ENCODE measurements at places on chromosomes 6 and 20. TPM values are rescaled to one million over a fixed set of nuclear protein-coding genes. Genes with fewer than 3 reads are reported as not detected.

FRK gene
- total RNA-seq: 5.1 TPM

SLC24A3 gene
- total RNA-seq: not detected

HEY2 gene
- total RNA-seq: 3.2 TPM

ZSCAN23 gene
- total RNA-seq: 1.2 TPM

F13A1 gene
- not detected for total RNA-seq

FOXF2 gene
- 14.1 TPM for total RNA-seq

PSORS1C1 gene
- 1.8 TPM for total RNA-seq

- DNase-seq: no peak
Measured at GRCh38 chr6:16124198-16125180, 4.4 kb upstream of the MYLIP start.

DNA sequence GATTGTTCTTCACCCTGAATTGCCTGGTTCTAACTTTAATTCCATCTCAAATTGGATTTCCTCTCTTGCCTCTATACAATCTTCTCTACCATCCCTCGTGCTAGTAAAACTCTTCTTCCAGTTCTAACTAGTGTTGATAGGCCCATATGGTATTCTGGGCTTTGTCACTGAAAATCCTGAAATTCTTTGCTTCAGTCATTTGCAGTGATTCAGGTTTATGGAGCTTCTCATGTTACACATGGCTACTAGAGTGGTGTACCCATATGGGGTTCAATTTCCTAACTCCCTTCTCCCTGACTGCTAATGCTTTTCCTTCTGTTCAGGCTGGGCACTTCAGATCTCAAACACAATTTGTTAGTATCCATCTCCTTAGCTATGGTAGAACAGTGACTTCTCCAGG, 956.6 kb downstream of the KIF16B start:
- no peak for DNase-seq

- no peak for DNase-seq
Measured at GRCh38 chr6:142485256-142485655, 183.4 kb downstream of the ADGRG6 start.

DNA sequence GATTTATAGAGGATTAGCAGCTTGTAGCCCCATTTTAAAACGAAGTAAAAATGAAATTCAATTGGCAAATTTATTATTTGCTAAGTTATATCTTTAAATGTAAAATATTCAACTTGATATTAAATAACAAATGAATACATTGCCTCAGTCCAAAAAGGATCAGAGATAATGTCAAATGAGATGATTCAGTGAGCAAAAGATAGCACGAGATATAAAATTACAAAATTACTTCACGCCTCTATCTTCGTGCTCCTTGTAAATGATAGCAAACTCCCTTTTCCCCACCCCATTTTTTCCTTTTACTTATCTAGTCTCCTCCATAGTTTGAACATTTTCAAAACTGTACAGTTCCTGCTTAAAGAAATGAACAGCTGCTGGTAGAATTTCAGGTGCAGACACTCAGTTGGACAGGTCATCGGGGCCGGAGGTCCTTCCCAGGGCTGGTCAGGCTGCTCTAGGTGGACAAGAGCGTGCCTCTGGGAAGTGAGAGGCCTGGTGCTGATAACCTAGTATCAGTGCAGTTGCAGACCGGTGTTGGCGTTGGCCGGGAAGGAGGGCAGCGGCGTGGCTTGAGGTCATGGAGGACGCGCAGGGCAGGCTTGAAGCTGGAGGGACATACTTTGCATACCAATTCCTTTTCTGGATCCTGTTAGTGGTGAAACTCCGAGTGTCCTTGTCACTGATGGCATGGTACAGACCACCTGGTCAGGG, 83.9 kb downstream of the CDC5L start:
- no peak for DNase-seq

GRCh38 chr6:20900389-20901160, 366.3 kb downstream of the CDKAL1 start:
- no peak for DNase-seq

GRCh38 chr6:38166411-38167240, 347.1 kb downstream of the ZFAND3 start:
- no peak for DNase-seq

- no peak for DNase-seq
Measured at GRCh38 chr6:70131528-70131927, 171.4 kb downstream of the COL9A1 start.

DNA sequence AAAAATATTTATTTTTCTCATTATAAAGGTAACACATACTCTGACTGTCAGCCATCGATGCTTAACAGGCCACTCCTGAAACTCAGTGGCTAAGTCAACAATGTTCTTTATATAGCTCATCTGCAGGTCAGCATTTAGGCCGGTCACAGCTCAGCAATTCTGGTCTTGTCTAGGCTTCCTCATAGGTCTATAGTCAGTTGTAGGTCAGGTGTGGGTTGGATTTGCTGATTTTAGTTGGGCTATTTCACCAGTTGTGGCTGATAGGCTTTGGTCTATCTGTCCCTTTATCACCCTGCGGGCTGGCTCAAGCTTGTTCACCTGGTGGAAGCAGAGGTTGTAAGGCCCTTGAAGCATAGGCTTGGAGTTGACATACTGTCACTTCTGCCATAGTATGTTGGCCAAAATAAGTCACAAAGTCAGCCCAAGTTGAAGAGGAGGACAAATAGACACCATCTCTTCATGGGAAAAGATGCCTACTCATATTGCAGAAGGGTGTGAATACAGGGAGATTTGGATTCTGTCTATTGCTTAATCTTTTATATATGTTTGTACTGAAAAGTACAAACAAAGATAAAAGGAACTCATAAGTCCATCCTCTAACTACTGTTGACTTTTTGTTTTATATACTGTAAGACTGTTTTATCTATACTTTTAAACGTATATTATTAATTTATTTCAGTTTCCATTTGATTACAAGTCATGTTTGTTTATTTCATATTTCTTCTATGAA, 75.0 kb downstream of the BCKDHB start:
- peak; percentile 56 for DNase-seq

DNA sequence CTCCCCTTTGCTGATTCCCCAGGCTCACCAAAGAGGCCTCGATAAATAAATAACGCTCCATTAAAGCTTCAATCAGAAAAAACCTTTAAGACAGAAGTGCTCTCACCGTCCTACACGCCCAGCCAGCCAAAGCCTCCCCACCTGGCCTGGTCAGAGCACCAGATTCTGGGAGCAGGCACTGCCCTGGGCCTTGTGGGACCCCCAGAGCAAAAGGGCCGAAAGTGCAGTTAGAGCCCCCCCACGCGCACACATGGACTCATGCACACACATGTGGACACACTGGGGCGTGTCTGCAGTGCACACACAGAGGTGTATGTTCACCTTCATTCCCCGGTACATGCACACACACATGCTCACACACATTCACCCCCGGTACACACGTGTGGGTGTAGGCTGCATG, 1.9 kb upstream of the NECAB3 start:
- DNase-seq: no peak

DNA sequence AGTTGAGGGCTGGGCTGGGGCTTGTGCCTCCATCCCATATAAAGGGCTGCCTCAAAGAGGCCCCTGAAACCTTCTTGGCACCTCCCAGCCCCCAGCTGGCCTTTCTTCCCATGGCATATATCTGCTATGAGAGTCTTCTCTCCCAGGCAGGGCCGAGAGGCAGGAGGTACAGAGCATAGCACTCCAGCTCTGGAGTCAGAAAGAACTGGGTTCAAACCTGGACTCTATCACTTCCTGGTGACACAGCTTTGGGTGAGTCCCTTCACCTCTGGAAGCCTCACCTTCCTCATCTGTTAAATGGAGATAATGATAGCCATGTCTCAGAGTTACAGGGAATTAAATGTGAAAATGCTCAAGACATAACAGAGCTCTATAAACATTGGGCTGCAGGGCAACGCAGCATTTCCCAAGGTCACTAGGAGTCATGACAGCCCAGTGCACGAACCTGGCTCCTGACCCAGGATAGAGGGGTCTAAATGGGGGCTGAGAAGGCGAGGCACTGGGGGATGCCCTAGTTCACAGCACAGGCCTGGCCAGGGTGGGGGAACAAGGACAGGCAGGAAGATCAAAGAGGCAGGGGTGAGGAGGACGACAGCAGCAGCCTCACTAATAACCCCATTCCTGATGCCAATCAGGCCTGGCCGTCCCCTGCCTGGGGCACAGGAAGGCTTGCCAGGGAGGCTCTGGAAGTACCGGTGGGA, 1.9 kb downstream of the FAM83C start:
- DNase-seq: no peak

DNA sequence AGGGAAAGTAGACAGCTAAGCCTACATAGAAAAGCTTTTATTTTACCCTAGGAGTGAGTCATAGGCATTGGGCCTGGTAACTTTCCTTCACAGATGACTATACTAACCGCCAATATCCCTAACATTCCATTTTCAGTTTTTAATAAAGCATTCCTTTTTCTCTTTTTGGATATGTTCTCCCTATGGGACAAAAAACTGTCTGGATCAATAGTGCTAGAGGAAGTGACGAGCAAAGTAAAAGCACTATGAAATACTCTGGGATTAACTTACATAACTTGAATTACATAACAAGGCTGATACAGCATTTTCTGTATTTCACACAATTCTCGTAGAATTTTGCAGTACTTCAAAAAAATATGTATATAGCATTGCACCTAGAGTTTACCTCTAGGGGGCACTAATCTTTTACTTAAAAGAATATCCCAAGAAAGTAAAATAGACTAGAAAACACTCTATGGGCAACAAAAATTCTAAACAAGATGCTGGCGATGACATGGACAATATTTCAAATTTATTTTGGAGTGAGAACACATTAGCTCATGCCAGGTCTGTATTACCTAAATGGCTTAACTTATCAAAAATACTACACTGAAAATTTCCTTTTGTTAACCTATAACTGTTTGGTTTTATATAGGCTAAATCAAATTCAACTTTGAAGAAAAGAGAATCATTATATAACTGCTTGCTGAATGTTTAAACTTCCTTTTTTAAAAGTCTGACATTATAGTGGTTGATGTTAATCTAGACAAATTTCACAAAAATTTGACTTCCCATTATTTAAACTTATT, 66.3 kb upstream of the DST start:
- peak; percentile 64 for DNase-seq

GRCh38 chr6:125858427-125859320, 67.9 kb downstream of the NCOA7 start:
- DNase-seq: peak; percentile 67

GRCh38 chr6:159761129-159761872, 544 bp upstream of the ACAT2 start:
- no peak for DNase-seq

DNA sequence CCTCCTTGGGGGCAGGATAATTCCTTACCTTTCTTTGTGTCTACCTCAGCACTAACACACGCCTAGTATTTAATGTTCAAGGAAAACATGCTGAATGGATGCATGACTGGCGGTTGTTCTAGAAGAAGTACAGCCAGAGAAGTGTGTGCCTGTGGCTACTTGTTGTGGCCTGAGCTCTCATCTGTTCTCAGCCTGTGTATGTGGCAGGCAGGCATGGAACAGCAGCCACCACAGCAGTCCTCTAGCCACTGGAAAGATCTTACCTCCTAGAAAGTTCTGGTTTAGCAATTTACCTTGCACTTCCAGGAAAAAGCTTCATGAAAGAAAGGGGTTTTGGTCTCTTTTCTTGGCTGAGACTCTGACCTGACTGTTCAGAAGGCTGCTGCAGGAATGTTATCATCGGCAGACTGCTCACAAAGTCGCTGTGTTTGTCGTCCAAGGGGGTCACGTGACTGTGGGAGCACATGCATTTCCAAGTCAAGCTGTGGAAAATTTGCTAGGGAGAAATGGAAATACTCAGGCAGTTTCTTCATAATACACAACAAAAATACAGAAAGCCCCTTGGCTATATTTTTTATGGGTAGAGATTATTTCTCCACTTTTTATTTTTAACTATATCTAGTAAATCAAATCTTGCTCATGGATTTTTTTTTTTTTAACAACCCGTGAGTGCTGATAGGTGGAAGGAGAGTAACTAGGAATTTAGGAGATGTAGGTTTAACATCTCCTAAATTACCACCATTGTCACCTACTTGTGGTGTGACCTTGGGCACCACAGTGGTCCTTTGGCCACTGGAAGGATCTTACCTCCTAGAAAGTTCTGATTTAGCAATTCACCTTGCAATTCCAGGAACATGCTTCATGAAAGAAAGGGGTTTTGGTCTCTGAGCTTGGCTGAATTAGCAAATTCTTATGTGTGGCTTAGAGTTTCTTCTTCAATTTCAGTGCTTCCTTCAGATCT, 110.8 kb upstream of the GPR6 start:
- DNase-seq: no peak
